Urinary bladder (tissue), 4 donors: ENCODE measurements at places on chromosomes 1 and 21. TPM values are rescaled to one million over a fixed set of nuclear protein-coding genes. Genes with fewer than 3 reads are reported as not detected.
A peak's percentile ranks its signal among the peaks of the same experiment; 100 is the strongest.

DNA sequence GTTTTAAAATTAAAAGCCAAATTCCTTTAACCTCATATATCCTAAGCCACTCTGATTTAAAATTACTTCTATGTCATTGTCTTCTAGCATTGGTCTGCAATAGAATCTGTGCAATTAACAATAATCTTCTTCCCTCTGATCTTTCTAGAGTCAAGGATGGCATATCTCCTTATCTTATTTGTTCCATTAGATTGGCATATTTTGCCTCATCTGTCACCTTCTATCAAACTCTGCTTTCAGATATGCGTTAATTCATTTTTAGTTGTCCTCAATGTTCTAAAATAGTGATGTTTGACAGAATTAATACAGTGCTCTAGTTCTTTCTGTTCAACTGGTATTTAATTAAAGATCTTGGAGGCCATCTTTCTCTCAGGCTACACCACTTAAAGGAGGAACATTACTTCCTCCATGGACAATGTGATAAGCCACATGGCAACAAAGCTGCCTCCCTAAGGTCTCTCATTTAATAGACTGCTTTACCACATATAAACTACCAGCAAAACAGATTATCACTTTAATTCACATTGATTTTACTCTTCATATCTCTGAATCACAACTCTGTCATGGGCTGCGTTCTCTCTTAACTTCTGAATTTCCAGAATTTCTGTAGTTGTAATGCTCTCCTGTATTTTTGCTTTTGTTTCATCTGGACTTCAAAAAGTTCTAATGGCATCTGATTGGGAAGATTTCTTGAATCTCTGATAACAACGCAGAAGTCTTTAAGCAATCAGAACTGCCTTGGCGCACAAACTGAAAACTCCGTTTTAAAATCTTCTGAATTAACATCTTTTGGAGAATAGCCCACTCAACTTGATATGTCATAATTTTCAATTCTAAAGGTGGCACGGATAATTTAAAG lies 2.8 kb downstream of the NRIP1 start:
- no peak for DNase-seq

GRCh38 chr1:182588500-182589396 lies at the start of gene RNASEL:
RNASEL (minus strand) TSS chr1:182589256; CDS start chr1:182586806, 2,450 bp downstream.
- DNase-seq, result peak; percentile 53

DNA sequence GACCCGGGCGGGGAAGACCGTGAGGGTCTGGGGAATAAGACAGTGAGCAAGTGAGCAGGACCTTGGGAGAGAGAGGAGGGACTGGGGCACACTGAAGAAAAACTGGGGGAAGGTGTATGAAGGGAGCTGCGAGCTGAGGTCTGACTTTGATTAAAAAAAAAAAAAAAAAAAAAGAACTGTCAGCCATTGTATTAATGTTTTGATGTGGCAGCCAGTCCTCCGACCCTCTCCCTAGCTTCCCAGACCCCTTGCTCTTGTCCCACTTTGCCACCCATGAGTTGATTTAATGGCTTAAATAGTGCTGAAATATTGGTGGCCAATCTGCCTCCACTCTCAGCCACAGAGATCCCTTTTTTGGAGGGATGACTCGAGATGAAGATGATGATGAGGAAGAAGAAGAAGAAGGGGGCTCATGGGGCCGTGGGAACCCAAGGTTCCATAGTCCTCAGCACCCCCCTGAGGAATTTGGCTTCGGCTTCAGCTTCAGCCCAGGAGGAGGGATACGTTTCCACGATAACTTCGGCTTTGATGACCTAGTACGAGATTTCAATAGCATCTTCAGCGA lies 652 bp downstream of the HAX1 start:
- DNase-seq, result no peak

GRCh38 chr1:235784950-235785349 lies 81.8 kb downstream of the LYST start:
- DNase-seq, result no peak

Gene USP25
- total RNA-seq, result 111 TPM
